ENCODE measurements at places on chromosomes 6 and 20. TPM values are rescaled to one million over a fixed set of nuclear protein-coding genes. Genes with fewer than 3 reads are reported as not detected.

The ARFGEF3 gene
- total RNA-seq = 65.7 TPM

The SNAI1 gene
- total RNA-seq = not detected

DNA sequence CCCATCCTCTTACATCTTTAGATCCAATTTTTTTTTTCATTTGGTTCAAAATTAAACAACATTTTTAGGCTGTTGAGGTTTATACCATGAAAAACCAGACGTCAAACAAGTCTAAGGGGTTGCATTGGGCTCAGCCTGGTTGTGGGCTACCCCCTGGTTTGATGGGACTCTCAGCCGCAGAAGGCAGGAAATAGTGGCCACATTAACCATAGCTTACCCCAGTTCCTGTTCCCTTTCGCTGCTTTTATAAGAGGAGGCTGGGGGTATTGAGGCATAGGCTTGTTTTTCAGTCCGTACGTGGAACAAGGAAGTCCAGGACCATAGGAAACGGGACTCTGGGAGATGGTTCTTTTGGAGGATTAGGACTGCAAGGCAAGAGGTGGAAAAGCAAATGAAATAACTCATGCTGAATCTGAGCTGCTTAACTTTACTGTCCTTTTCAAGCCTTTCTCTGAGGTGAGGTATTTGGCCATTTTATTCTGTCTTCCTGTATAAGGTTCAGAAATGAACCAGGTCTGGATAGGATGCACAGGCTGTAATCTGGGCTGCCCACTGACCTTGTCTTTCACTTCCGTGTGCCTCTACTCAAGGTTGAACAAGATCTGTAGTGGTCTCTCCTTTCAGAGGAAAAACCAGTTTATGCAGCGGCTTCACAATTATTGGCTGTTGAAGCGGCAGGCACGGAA lies 7.7 kb downstream of the BRPF3 start:
- no peak for DNase-seq

GRCh38 chr6:147528511-147529145 lies 20.1 kb downstream of the SAMD5 start:
- DNase-seq = no peak

- DNase-seq = no peak
Observed at GRCh38 chr6:28943223-28943556, 19.4 kb upstream of the TRIM27 start.

GRCh38 chr6:44850312-44850711 lies 462.8 kb downstream of the CDC5L start:
- DNase-seq = no peak

- DNase-seq = no peak
Observed at GRCh38 chr6:142255785-142256184, 46.0 kb upstream of the ADGRG6 start.
